ENCODE measurements at places on chromosomes 7 and 10.

GRCh38 chr10:93476756-93477155 is 5.4 kb downstream of the MYOF start:
- DNase-seq: no peak

DNA sequence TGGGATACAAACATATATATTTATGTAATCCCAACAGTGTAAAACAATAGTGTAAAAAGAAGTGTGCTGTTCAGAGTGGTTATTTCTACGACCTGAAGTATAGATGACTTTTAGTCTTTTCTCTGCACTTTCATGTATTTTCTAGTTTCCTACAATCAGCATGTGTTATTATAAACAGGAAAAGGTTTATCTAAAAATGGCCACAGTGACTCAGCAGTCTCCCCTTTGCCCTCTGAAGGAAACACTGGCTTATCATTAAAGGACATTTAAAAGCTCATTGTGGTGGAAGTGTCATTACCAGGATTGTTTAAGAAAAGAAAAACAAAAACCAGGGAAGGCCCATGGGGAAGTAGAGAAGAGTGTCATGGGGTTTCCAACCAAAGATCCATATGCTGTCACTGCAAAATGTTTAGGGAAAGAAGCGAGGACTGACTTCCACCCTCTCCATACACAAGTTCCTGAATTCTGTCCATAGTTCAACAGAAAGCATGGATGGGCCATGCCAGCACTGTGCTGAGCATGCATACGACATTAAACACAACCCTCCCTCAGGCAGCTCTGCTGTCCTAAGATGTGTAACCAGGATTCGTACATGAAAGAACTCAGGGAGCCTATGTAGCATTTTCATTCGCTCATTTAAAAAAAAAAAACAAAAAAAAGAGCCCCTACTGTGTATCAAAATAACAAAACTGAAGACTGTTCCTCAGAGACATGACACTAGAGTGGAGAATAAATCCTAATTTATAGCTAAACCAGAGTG is 10.2 kb downstream of the CYREN start:
- DNase-seq: no peak

DNA sequence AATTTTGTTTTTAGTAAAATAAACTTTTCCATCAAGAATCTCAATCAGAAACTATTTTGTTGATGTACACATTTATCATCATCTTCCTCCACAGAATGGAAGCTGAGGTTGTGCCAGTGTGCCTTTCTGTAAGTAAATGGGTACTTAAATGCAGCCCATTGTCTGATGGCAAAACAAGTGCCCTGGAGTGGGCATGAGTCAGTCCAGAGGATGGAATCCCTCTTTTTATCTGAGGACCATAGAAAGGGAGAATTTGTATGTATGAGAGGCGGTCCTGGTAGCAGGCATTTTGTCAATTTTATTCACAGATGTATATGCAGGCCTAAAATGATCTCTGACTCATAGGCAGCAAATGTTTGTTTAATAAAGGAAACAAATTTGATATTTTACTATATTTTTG is 102.1 kb upstream of the MAGI2 start:
- DNase-seq: no peak

- DNase-seq: no peak
These were observed 358.8 kb downstream of the PRPF18 start for GRCh38 chr10:13945390-13946208.

DNA sequence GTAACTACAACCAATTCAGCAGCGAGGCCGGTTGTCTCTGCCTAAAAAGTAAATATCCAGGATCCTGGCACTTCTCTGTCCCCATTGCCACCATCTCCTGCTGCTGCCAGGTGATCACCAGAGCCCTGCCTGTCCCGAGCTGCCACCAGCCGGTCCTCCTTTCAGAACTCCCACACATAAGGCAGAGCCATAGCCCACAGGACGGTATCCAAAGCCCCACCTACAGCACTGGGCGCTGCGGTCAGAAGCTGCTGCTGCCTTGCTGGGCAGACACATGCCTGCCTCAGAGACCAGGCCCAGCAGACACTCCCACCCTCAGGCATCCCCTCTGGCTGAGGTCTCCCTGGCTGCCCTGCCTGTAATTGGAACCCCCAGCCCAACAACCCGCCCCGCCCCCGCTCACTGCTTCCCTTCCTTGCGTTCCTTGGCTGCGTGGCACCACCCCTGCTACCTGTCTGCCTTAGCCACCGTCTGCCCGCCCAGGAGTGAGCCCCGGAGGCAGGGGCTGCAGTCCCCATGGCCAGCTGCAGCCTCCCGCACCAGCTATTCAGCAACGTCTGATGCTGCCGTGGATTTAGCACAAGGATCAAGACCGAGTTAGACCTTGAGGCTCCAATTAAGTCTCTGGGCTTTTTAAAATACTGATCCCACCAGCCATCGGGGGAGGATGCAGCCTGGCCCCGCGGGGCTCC is 100.7 kb downstream of the CYTH3 start:
- DNase-seq: no peak

- DNase-seq: no peak
These were observed 166.3 kb upstream of the TMEM196 start for GRCh38 chr7:19939746-19940145.

- no peak for DNase-seq
These were observed 332.1 kb downstream of the BMPER start for GRCh38 chr7:34237493-34237849.

DNA sequence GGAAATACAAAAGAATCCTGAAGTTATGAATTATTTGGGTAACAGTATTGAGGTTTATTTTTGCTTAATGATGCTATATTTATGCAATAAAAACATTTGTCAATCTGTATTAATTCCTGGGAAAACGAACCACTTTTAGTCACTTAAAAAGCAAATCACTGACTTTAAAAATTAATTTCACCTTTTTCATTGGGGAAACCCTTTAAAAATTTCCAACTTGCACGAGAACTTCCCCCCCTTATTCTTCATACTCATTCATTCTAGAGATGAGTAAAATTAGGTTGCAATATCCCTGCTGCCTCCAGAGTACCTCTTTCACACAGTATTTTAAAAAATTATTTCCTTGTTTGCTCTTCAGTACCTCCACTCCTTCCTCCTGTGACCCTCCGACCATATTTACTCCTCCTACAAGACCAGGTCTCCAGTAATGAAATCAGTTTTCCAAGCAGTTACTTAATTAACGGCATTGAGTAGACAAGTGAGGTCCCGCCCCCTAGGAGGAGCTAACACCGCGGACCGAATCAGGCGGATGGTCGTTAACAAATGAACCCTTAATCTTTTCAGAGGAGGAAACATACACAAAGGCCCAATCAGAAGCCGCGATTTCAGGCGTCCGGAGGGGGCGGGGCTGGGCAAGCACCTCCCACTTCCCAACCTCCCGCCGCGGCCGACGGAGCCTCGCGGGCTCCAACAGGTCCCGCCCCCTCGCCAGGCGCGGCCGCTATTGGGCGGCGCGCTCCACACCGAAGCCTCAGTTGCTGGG is 465 bp upstream of the TRIM24 start:
- DNase-seq: peak; percentile 98

DNA sequence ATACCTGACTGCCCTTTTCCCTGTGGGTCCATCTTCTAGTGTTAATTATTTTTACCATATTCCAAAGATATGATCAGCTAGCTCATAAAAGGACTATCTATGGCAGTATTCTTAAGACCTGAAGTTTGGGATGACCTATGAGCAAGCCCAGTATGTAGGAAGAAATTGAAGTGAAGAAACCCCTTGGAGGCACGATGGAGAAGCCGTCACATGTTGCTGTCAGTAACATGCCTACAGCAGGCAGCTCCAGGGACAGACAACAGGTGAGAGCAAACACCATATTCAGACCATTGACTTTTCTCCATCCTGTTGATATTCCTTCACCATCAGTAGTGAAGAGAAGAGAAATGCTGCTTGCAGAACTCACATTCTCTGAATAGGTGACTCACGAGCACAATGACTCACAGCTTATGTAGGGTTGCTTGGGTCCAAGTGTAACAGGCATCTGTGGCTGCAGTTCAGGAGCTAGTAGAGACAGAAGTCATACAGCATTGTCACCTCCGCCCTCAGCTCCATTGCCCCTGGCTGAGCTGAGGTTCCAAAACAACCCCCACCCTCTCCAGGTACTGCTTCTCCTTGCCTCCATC is 8.4 kb upstream of the LYZL2 start:
- DNase-seq: peak; percentile 58

DNA sequence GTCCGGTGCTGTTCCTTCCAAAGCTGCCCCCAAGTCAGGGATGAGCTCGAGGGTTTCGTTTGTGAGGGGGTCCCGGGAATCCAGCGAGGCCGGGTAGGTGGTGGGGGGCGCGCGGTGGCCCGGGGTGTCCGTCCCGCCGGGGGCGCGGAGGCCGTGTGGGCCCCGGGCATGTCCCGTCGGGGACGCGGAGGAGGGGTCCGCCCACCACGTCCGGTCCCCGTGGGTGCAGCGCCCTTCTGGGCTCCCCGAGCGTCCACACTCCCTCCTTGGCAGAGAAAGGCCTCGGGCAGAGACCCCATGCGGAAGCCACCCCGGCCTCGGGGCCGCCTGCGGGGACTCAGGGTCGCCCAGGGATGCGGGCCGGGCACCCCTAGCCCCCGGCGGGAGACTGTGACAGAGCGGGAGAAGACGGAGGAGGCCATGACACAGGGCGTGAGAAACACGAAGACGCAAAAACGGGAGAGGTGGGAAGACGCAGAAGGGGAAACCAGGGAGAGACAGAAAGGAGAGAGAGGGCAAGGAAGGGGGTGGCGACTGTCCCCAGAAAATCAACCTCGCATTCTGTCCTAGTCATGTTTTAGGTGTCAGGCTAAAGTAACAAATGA is 640 bp upstream of the ZNF425 start:
- peak; percentile 63 for DNase-seq

GRCh38 chr7:158536871-158537515 is 50.6 kb downstream of the PTPRN2 start:
- no peak for DNase-seq

- DNase-seq: no peak
These were observed 13.9 kb upstream of the TBRG4 start for GRCh38 chr7:45125193-45125904.

DNA sequence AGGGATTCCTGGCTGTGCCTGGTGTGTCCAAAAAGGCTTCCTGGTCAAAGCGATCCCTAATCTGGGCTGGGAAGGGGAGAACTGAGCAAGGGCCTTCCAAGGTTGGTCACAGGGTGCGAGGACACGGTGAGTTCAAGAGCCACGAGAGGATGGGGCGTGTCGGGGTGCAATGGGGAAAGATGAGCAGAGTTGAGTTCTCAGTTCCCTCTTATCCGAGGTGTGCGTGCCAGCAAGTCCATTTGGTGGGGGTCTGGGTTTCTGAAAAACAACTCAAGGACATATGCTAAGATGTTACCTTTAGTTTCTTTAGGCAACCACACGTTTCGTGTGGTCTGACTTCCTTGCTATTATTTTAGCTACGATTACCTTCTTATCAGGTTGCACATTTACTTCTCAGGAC is 1.3 kb downstream of the ZNF775 start:
- no peak for DNase-seq

GRCh38 chr7:16367115-16367514 is 54.2 kb downstream of the CRPPA start:
- no peak for DNase-seq

GRCh38 chr7:1305873-1306272 is 73.2 kb downstream of the UNCX start:
- DNase-seq: no peak

DNA sequence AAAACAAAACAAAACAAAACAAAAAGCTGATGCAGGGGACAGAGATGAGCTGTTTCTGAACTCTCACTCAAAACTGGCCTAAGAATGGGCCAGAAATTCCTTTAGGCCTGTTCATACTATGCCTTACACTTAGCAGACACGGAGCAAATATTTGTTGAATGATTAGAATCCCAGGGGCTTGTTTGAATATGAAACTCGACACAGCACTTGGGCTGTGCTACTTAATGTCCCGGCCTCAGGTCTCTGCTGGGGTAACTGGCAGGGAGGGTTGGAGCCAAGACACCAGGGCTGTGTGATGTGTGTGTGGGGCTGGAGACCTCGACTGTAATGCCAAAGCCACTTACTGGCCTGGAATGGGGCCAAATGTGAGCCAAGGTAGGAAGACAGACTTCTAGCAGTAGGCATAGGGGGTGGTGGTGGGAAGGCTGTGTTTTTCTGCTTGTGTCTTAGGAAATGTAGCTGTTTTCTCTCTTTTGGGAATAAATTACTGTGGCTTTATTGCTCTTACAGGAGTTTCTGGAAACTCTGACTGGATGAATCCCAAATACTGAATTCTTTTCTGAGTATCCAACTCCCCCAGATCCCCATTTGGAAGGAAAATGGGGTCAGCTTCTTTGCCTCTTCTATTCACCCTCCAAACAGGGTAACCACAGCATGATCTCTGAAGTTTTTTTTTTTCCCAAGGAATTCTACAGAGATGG is 66.7 kb downstream of the EMX2 start:
- DNase-seq: peak; percentile 50

DNA sequence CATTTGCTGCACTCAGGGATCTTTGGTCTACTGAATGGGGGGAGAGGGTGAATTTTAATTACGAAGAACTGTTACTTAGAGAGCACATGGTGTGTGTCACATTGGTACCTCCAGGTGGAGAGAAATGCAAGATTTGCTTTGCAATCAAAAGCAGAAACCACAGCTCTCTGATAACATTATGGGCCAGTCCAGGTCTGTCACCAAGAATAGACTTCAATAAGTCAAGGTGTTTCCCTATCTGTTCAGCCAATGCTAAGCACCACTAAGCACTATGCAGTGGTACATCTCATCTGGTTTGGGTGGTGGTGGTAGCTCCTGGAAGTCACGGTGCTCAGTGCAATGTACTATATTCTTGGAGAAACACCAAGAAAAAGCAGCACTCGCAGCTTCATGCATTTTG is 119.6 kb upstream of the AFAP1L2 start:
- DNase-seq: no peak

GRCh38 chr7:133513608-133514007 is 260.7 kb downstream of the EXOC4 start:
- DNase-seq: peak; percentile 16

- peak; percentile 25 for DNase-seq
These were observed 15.6 kb downstream of the RGS10 start for GRCh38 chr10:119526621-119527592.

GRCh38 chr7:36395171-36395894 is 5.7 kb downstream of the ANLN start:
- no peak for DNase-seq

- no peak for DNase-seq
These were observed 95.7 kb downstream of the PLXNA4 start for GRCh38 chr7:132480534-132480933.

- peak; percentile 57 for DNase-seq
These were observed 18.6 kb downstream of the OCM2 start for GRCh38 chr7:97971120-97971989.

- no peak for DNase-seq
These were observed 131.5 kb downstream of the RPS24 start for GRCh38 chr10:78165172-78165571.

DNA sequence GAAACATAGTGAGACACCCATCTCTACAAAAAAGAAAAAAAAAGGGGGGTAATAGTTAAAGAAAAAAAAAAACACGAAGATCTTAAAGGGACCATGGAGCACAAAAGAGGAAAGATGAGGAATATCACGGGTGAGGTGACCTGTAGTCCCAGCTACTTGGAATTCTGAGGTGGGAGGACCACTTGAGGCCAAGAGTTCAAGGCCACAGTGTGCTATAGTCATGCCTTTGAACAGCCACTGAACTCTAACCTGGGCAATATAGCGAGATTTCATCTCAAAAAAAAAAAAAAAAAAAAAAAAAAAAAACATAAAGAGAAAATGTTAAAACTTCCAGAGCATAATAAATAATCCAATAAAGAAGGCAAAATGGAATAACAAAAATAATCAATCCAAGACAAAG is 23.6 kb downstream of the AKR1D1 start:
- no peak for DNase-seq
